ENCODE measurements at places on chromosomes 4 and X.

- DNase-seq, result no peak
Measured at GRCh38 chrX:36443007-36443406, 523.5 kb downstream of the CFAP47 start.

GRCh38 chr4:134702374-134702773 is 500.8 kb upstream of the PABPC4L start:
- DNase-seq, result no peak

- peak; percentile 59 for DNase-seq
Measured at GRCh38 chr4:94454405-94454804, 2.7 kb downstream of the PDLIM5 start.

GRCh38 chrX:45540181-45540580 is 339.5 kb upstream of the DIPK2B start:
- DNase-seq, result no peak

- peak; percentile 76 for DNase-seq
Measured at GRCh38 chrX:85922821-85923220, 124.5 kb downstream of the CHM start.

DNA sequence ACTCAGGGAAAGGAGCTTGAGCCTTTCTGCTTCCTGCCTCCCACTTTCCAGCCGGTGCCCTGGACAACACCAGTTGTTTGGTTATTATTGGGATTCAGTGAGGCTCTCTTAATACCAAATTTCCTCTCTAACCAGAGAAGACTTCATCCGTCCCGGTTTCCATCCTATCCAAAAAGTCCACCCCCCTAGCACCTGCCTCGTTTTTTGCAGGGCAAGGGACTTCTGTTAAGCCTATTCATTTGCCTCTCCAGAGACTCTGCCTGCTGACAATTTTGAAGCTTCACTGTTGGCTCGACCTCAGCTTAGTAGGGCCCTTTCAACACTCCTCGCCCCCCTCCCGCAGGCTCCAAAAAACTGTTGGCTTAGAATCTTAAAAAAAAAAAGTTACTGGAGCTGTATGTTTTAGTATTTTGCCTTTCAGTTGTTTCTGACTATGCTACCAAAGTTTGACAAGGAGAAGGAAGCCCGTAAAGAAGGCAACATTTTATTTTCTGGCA is 779 bp upstream of the PRSS12 start:
- peak; percentile 24 for DNase-seq

GRCh38 chr4:26076000-26076587 is 162.1 kb downstream of the SMIM20 start:
- DNase-seq, result peak; percentile 77

GRCh38 chr4:39446842-39447573 is 11.7 kb downstream of the RPL9 start:
- DNase-seq, result peak; percentile 82

GRCh38 chr4:2721586-2721985 is 34.5 kb downstream of the TNIP2 start:
- DNase-seq, result no peak

GRCh38 chr4:3192827-3193226 is 56.1 kb upstream of the MSANTD1 start:
- DNase-seq, result no peak

DNA sequence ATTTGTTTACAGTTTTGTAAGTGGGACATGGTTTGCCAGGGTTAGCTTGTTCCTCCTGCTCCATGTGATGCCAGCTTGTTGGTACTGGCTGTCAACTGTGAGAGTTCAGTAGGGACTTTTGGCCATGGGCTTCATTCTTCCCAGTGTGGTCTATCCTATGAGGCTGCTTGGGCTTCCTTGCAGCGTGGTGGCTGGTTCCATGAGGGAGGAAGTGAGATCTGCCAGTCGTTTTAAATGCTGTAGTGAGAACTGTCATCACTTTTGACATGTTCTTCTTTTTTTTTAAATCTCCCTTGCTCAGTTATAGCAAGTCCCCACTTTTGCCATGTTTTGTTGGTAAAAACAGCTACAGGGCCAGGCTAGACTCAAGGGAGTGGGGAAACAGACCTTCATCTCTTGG is 15.9 kb downstream of the NSD2 start:
- DNase-seq, result no peak

GRCh38 chrX:6226596-6227452 is 1.8 kb downstream of the NLGN4X start:
- no peak for DNase-seq

DNA sequence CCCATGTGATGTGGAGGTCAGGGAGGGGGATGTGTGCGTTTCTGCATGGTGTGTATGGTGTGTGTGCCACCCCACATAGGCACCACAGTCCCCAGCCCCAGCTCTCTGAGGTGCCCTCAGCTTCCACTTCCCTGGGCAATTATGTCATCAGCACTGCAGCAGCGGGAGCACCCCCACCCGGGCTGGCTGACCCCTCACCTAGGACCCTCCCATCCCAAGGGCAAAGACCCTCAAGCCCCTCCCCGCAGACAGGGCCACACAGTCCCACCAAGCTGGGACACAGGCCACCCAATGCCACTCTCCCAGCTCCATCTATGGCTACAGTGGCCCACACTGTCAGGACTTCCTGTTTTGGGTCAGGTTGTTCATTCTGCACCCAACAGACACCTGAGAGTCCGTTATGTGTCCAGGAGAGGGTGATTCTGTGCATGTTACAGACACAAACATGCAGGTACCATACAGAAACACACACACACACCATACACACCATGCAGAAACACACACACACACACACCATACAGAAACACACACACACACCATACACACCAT is 75.2 kb downstream of the JAKMIP1 start:
- DNase-seq, result no peak

DNA sequence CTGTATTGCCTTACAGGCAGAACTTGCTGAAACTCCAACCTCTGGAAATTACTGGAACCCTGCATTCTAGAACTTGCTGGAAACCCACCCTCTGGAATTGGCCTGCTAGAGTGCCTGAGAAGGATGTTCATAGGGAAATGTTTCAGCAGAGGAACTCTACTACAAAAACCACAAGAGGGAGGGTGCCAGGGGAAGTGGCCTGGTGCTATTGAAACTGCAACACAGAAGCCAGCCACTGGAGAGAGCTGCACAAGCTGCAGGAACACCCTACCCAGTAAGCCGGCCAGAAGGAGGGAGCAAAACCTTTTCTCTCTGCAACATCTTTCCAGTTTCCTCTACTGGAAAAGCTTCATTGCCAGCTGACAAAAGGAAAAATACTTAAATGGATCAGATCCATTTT is 2.5 kb upstream of the BRWD3 start:
- peak; percentile 42 for DNase-seq

DNA sequence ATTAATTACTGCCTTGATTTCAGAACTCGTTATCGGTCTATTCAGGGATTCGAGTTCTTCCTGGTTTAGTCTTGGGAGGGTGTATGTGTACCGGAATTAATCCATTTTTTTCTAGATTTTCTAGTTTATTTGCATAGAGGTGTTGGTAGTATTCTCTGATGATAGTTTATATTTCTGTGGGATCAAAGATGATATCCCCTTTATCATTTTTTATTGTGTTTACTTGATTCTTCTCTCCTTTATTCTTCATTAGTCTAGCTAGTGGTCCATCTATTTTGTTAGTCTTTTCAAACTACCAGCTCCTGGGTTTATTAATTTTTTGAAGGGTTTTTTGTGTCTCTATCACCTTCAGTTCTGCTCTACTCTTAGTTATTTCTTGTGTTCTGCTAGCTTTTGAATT is 32.1 kb downstream of the CDX4 start:
- no peak for DNase-seq

DNA sequence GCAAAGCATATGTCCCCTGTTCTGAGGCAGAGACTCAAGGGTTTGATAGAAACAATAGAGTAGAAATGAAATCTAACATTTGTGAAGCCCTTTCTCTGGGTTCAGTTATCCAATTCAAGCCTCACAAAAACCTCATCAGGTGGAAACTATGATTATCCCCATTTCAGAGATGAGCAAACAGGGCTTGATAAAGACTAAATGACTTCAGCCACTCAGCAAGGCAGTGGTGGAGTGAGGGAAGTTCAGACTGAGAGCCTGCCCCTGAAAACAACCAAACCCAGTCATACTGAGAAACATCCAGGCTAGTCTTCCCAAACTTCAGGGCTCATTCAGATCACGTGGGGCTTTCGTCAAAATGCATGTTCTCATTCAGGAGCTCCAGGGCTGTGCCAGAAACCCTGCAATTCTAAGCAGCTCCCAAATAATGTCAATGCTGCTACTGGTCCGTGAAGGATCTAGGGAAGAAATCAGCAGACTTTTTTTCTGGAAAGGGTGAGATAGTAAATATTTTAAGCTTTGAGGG is 109.6 kb upstream of the KIT start:
- no peak for DNase-seq

GRCh38 chrX:10254739-10255138 is 98.0 kb downstream of the CLCN4 start:
- DNase-seq, result peak; percentile 28

- no peak for DNase-seq
Measured at GRCh38 chr4:73892966-73893365, 23.8 kb downstream of the CXCL1 start.

GRCh38 chrX:118221270-118221669 is 104.7 kb upstream of the KLHL13 start:
- DNase-seq, result no peak

DNA sequence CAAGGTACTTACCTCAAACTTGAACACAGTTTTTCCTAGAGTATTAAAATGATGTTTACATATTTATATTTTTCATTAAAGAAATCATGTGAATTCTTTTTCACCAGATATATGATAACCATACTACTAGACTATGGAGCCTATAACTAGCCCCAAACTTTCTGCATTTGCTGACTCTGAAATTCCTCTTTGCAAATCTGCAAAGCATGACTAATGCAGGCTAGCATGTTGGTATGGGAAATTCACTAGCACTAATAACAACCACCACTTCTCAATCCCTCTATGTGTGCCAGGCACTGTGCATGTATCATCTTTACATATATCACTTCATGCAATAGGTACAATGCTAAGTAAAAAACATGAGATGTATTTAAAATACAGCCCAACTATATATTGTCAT is 51.1 kb downstream of the SLC10A7 start:
- DNase-seq, result peak; percentile 18

- no peak for DNase-seq
Measured at GRCh38 chr4:113478032-113478431, 283.5 kb downstream of the CAMK2D start.

DNA sequence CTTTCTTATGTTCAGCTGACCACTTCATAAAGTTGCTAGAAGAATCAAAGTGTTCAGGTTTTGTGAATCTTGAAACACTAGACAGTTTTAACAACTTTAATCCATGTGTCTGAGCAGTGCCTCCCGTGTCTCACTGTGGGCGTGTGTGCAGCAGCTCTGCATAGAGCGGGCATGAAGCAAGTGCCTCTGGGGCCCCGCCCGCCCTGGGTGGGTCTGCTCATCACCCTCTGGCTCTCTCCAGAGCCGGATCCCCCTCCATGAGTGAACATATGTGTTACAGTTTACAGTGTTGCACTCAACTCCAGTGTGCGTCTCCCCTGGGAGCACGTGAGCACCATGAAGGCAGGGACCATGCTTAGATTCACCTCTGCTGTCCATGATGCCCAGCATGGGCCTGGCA is 37.6 kb upstream of the CRMP1 start:
- no peak for DNase-seq

DNA sequence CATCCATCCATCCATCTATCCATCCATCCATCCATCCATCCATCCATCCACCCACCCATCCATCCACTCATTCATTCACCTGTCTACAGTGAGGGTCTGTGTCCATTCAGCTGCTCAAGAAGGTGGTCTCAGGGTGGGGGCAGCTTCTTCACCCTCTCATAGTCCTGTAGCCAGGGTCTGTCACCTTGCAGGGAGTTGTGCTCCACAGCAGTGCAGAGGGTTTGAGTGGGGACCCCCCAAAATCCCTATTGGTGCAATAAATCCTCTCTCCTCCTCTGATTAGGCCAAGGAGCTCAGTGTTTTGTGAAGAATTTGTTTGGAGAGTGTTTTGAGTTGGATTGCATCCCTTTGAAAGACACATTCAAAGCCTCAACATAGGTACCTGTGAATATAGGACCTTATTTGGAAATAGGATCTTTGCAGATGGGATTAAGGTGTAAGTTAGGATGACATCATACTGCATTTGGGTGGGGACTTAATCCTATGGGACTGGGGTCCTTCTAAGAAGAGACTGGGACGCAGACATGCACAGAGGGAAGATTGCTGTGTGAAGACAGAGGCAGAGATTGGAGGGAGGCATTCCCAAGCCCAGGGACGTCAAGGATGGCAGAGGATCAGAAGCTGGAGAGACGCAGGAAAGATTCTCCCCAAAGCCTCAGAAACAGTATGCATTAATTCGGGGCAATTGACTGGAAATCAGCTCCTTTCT is 12.0 kb downstream of the P2RY8 start:
- DNase-seq, result no peak

- DNase-seq, result peak; percentile 25
Measured at GRCh38 chrX:15056044-15056443, 182.8 kb downstream of the MOSPD2 start.

GRCh38 chrX:5402461-5402860 is 826.2 kb downstream of the NLGN4X start:
- no peak for DNase-seq

DNA sequence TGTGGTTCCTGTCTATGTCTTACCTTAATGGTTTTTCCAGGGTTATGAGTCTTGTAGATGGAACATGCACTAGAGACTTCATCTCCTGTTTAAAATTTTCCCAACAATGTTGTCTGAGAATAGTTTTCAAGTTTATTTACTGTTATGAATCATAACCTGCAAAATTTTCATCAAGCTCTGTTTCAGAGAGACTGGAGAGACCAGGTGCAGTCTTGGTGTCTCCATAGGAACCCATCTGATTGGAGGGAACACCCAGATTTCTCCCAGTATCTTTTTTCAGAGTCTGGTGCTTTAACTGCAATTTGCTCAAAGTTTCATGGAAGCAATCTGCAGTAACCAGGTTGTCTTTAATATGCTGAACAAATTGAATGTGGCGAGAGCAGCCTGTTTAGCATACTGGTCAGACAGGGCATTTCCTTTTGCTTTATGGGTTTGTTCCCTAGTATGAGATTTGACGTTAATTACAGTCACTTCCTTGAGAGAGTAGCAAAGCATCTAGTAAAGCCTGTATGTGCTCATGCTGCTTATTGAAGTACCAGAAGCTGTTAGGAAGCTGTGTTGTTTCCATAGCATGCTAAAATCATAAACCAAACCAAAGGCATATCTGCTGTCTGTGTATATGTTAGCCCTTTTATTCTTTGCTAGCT is 18.8 kb upstream of the VSIG1 start:
- DNase-seq, result no peak

Measured in GM23248 (cell line).